Stimulated activated naive CD8-positive, alpha-beta T cell treated with anti-CD3 and anti-CD28 coated beads, Interleukin-15, Interleukin-2, amounts not matched to agents 100 U/mL and 50 U/mL, for 24 hours (primary cell): ENCODE measurements at places on chromosomes 16 and 17.

DNA sequence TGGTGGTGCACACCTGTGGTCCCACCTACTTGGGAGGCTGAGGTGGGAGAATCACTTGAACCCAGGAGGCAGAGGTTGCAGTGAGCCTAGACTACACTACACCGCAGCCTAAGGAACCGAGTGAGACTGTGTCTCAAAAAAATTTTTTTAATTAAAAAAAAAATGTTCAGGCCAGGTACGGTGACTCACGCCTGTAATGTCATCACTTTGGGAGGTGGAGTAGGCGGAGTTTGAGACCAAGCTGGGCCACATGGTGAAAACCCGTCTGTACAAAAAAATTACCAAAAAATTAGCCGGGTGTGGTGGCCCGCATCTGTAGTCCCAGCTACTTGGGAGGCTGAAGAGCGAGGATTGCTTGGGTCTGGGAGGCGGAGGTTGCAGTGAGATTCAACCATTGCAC is 3.6 kb upstream of the FAM222B start:
- no peak for DNase-seq

DNA sequence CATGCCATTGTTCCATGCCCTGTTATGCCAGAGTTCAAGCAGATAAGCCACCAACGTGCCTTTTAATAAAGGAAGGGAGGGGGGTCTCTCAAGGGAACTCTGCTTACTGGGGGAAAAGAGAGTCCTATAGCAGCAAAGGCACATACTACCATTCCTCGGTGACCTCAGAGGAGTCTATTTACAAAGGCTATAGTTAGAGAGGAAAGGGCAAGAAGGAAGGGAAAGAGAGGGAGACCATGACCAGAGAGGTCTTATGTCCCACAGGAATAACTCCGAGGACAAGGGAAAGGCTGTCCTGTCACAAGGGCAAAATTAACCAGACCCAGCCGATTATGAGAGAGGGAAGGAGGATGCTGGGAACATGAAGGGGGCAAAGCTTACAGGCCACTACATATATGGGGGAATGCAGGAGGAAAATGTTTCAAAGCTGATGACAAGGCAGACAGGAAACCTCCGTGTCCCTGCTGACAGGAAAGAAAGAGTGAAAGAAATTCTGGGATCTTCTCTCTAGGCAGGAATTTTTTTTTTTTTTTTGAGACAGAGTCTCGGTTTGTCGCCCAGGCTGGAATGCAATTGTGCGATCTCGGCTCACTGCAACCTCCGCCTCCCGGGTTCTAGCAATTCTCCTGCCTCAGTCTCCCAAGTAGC is 51.5 kb downstream of the HIC1 start:
- DNase-seq, result no peak

- DNase-seq, result no peak
Measured at GRCh38 chr16:82867485-82867884, 240.7 kb downstream of the CDH13 start.

- peak; percentile 62 for DNase-seq
Measured at GRCh38 chr17:28570716-28571360, 486 bp downstream of the PIGS start.

DNA sequence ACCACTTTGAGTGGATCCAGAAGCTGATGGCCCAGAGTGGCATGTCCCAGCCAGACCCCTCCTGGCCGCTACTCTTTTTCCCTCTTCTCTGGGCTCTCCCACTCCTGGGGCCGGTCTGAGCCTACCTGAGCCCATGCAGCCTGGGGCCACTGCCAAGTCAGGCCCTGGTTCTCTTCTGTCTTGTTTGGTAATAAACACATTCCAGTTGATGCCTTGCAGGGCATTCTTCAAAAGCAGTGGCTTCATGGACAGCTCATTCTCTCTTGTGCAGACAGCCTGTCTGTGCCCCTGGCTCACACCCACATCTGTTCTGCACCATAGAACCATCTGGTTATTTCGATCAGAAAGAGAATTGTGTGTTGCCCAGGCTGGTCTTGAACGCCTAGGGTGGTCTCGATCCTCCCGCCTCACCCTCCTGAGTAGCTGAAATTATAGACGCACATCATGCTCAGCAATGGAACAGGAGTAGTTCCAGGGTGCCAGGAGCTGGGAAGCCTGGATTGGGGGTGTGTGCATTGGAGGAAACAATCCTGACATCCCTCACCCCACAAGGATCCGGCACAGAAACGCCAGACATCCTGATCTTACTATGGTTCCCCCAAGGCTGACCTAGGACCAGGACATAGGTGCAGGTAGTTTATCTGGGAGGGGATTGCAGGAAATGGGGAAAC is 4.6 kb downstream of the PRSS21 start:
- DNase-seq, result no peak

DNA sequence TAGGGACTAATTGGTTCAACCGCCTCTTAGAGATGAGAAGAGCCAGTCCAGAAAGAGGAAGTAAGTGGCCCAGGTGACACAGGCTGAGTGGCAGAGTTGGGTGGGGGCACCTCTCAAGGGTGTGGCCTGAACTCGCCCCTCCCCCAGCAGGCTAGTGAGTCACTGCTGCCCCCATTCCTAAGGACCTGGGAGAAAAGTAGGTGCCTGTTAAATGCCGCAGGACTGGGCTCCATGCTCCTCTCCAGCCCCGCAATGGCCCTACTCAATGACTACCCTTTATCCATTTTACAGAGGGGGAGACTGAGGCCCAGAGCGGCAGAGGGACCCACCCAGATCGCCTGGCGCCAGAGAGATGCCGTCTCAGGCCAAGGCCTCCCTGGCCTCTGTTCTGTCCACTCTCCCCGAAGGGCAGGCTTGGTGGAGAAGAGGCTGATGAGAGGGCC is 8.1 kb downstream of the TMEM235 start:
- no peak for DNase-seq

- DNase-seq, result no peak
Measured at GRCh38 chr17:48270899-48271298, 159.1 kb downstream of the SKAP1 start.

DNA sequence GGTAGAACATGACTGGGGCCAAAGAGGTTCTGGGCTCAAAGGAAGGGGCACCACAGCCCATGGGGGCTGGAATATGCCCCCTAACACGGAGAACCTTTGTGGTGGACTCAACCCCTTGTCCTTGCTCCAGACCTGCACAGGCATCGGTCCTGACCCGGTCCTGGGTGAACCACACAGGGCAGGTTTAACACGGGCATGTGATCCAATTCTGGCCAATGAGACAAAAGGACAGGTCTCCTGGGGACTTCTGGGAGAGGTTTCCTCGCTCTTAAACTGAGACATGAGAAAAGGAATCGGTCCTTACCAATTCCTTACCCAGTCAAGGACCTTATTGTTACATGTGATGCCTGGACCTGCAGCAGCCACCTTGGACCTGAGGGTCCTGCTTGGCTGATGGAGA is 3.7 kb downstream of the DOC2B start:
- no peak for DNase-seq

DNA sequence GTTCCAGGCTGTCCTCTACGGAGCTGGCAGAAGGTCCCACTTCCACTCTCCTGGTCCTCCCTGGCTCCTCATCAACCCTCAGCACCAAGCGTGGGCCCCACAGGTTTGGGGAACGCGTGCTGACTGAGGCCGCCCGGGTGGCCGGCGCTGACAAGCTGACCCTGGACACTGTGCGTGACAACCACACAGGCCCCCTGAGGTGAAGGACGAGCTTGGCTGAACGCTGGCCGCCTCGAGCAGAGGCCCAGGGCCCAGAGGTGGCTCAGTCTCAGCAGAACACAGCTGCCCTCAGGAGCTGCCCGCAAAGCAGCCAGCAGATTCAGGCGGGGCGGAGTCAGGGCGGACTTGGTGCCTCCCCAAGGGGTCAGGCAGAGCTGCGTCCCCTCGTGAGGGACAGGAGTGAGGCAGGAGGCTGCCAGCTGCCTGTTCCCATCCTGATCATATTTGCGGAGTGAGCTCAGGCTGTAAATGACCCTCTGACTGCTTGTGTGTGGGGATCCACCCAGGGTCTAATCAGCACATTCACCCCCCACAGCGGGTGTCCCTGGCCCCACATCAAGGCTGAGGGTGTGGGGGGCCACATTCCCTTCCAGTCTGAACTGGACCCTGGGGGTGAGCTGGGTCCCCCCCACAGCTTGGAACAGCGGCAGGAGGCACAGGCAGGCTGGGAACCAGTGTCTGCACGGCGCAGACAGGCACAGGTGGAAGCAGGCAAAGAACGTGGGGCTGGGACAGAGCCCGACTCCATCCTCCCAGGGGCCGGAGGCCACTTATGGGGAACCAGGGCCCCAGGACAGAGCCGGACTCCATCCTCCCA is 105.1 kb upstream of the METRNL start:
- DNase-seq, result no peak

DNA sequence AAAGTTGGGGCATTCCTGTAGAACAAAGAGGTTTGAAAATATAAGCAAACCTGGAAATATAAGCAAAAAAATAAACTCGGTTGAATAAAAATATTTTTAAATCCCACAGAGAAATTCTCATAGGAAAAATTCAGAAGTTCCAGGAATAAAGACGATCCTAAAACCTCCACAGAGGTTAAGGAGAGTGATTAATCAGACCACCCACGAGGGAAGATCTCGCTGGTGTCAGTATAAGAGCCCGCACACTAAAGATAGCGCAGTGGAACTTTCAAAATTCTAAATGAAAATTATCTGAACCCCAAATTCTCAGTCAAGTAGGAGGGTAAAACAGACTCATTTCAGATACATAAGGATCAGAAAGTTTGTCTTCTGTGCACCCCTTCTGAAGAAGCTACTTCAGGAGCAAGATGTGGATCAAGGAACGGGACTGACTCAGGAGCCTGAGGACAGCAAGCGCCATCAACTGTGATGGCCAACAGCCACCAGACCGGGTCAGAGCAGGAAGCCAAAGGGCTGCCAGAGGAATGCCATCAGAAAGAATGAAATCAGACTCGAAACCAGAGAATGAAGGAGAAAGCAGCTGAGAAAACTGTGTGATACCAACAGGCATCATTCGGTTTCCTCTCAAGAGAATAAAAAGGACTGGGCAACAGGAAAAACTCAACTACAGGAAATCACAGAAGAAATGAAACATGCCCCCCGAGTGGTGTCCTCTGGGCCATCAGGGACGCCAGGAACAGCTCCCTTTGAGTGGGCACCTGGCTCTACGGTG is 66.9 kb downstream of the CYTH1 start:
- DNase-seq, result no peak

DNA sequence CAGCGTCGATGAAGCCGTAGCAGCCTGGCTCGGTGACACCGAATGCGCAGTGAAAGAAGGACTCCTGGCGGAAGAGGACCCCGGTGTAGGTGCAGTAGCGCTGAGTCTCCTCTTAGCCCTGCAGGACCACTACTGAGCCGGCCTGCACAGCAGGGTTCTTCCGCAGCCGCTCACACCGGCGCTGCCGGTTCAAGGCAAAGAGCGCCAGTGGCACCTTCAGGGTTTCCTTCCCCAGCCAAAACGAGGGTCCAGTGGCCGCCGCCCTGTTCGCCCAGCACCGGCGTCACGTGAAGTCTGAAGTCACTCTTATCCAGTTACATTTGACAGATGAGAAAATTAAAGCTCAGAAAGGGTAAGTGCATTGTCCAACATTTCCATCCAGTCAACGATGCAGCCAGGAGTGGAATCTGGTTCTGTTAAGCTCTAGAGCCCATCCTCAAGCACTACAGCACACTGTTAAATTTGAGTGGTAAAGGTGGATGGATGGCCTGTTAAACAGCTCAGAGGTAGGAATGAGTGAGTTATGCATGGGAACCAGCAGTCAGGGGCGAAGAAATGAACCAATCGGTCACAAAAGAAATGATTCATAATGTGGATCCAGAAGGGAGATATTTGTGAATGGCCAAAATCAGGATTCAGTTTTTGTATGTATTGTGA is 50.2 kb upstream of the SMIM36 start:
- DNase-seq, result no peak

DNA sequence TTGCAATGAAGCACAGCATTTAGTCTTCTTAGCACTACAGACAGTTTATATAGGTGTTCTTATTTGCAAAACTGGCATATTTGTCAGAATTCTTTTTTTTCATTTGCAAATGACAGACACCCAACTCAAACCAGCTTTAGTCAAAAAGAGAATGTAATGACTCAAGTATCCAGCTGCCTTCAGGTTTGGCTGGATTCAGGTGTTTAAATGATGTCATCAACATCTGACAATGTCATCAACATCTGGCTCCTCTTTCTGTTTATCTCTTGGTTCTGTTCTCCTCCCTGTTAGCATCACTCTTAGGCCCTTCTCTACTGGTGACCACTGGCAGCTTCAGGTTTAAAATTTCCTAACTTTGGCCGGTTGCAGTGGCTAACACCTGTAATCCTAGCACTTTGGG is 18.9 kb downstream of the TMC5 start:
- DNase-seq, result no peak

GRCh38 chr17:73309727-73310596 is 1.8 kb downstream of the CDC42EP4 start:
- no peak for DNase-seq

DNA sequence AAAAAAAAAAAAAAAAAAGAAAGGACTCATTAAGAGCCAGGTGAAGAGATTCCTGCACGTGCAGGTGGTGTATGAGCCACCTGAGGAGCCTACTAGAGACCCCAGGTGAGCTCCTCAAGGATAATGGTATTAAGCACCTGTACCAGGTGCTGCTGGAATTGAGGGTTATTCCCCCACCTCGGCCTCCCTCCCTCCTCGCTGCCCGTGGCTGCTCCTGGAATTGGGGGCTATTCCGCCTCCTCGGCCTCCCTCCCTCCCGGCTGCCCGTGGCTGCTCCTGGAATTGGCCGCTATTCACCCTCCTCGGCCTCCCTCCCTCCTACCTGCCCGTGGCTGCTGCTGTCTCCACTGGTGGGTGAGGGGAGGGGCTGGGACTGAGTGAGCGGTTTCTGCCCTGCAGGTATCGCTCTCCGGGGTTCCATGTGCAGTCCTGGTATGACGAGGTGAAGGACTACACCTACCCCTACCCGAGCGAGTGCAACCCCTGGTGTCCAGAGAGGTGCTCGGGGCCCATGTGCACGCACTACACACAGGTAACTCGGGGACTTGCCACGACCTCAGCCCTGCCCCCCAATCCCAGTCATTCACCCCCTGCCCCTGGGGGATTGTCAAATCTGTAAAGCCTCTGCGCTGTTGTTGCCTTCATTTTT is 29.3 kb downstream of the CRISPLD2 start:
- no peak for DNase-seq

DNA sequence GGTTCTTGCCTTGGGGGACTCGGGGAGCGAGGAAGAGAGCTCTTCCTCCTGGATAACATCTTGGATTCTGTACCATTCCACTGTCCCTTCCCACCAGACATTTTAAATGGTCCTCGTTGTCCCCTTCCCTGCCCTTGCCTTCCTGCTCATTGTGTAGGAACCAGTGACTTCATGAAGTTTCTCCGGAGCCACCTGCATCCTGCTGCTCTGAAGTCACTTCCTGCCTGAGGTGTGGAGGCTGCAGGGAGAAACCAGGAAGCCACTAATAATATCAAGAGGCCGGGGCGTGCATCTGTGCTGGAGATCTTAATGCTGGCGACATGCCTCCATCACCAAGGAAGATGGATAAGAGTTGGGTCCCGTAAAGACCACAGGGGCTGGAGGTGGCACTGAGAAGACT is 6.2 kb upstream of the SLC16A13 start:
- DNase-seq, result peak; percentile 65
